ENCODE measurements at places on chromosomes 12 and 14.

DNA sequence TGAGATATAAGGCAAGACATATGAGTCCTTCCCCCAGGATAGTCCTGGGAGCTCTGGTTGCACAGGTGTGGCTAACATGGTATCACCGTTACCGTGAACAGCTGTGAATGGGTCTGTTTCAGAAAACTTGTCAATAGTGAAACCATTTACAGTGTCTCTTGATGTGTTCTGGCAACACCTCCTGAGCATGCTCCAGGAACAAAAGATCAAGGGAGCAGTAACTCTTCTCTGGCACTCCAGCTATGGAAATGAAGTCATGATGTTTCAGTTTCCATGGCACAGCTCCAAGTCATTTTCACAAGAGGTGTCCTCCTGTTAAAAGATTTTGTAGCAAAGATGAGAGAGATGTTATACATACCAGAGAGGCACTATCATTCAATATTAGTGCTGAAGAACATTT lies 253.7 kb downstream of the SNAPC1 start:
- peak; percentile 75 for DNase-seq

DNA sequence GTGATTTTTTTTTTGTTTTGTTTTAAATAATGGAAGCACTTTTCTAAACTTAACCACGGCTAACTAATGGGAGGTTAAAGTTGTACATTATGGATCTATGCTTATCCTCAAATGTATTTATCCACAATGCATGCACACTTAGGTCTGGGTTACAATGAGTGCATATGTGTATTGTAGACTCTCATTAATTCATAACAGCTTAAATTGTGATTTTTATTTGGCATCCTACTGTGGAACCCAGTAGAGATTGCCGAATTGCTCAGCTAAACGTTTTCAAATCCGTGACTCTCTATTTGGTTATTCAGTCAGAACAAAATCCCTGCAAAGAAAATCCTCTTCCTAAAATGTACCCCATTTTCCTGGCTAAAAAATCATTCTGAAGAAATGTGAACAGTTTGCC lies 244.0 kb downstream of the SLC25A21 start:
- DNase-seq, result peak; percentile 60

- DNase-seq, result peak; percentile 62
These were observed 563 bp upstream of the STXBP6 start for GRCh38 chr14:25050269-25051150.

DNA sequence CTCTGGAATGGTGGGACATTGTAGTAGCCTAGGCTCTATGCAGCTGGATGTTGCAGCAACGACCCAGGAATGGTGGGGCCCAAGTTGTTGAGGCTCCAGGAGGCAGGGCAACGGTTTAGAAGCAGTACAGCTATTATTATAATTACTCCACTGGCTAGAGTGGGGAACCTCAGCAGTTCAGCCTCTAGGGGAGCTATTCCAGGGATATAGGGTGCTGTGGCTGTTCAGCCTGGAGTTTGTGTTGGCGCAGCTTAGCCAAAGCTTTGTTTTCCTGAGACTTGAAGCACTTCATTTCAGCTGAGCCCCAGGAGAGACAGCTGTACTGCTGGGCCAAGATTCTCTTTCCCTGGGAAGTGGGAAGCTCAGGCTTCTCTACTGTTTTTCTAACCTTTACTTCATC lies 1023.0 kb upstream of the ATXN7L3B start:
- DNase-seq, result no peak

- peak; percentile 78 for DNase-seq
These were observed 26.6 kb upstream of the NXPH4 start for GRCh38 chr12:57190037-57190436.

GRCh38 chr12:76784600-76785051 lies 20.7 kb downstream of the ZDHHC17 start:
- peak; percentile 68 for DNase-seq

GRCh38 chr12:78164154-78164553 lies 333.5 kb downstream of the NAV3 start:
- DNase-seq, result no peak

DNA sequence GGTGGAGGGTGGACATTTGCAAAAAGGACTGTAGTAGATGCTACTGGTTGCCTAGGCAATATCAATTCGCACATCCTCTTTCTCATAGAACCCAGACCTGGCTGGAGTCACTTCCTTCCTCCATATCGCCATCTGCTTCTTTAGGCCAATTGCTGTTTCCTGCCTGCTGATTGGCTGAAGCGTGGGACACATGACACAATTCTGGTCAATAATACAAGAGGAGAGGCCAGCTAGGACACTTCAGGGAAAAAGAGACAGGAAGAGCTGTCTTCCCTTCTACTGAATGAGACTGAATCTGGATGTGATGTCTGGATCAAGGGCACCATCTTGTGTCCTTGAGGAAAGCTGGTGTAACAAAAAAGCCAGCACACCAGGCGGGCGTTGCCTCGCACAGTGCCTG lies 53.8 kb downstream of the TRPV4 start:
- DNase-seq, result no peak

DNA sequence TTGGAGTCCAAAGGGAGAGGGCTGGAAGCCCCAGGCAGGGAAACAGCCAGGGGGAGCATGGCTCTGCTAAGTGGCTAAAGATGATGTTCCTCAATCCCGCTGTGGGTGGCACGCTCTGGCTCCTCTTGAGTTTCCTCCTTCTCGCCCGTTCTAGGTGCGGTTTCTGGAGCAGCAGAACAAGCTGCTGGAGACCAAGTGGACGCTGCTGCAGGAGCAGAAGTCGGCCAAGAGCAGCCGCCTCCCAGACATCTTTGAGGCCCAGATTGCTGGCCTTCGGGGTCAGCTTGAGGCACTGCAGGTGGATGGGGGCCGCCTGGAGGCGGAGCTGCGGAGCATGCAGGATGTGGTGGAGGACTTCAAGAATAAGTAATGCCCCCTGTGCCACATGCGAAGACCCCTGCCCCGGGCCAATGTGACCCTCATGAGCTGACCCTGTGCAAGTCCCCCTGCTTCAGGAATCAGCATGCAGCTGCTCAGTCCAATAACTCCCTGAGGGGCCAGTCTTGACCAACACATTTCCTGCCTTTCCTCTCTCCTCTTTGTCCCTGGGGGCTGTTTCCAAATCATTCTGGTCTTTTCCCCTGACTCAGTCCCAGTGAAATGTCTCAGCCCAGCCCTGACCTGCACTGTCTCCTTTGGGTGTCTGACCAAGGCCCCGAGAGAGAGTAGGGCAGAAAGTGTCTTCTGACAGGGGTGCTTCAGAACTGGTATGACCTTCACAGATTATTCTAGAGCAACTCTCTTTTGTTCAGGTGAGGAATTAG lies 2.1 kb downstream of the KRT7 start:
- no peak for DNase-seq

DNA sequence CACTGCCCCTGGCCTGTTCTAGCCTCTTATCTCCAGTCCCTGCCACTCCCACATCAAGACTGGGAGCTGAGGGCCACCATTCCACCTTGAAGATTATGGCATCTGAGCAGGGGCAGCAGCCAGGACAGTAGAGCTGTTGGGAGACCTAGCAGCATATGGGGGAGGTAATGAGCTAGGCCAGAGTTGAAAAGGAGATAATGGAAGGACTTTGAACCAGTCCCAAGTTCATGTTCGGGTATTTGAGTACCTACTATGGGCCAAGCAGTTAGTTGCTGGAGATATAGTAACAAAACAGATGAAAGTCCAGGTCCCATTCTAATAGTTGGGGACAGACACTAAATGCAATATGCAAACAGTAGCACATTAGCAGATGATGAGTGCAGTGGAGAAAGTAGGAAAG lies 151.5 kb downstream of the PLXNC1 start:
- no peak for DNase-seq

GRCh38 chr12:46559311-46559710 lies 186.7 kb upstream of the SLC38A2 start:
- no peak for DNase-seq

- DNase-seq, result no peak
These were observed 8.2 kb upstream of the CCDC85C start for GRCh38 chr14:99612071-99612737.

DNA sequence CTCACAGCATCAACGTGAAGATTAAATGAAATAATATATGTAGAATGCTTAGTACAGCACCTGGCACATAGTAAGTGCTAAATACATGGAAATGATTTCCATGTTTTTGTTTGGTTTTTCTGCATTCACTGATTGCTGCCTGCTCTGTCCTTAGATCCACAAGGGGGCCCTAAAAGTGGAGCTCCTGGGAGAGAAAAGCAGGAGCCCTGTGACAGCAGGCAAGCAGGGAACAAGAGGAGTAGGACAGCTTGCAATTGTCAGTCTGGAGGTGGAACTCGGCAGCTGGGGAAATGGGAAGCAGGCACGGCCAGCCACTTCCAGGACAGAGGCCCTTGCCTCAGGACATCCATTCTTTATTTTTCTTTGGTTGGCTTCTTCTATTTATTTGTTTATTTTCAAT lies 292.9 kb downstream of the BMP4 start:
- no peak for DNase-seq

GRCh38 chr14:42961509-42961908 lies 1354.8 kb downstream of the LRFN5 start:
- DNase-seq, result no peak

DNA sequence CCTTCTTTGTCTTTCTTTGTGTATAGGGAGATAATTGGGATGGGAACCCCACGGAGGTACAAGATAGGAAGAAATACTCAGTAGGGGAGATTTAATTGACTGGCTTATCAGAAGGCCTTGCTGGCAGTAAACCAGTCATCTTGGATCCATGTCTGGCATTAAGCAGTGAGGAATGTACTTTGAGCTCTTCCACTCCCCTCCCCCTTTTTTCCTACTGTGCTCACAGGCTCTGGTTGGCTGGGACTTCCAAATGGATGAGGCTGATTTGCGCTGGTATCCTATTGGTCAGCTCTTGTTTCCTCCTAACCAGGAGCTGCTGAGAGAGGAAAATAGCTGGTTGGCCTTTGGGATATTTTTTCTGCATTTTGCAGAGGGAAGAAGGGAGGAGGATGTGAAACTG lies 24.7 kb downstream of the NGDN start:
- DNase-seq, result no peak

GRCh38 chr14:81436296-81437138 lies 36.4 kb upstream of the STON2 start:
- DNase-seq, result peak; percentile 94

DNA sequence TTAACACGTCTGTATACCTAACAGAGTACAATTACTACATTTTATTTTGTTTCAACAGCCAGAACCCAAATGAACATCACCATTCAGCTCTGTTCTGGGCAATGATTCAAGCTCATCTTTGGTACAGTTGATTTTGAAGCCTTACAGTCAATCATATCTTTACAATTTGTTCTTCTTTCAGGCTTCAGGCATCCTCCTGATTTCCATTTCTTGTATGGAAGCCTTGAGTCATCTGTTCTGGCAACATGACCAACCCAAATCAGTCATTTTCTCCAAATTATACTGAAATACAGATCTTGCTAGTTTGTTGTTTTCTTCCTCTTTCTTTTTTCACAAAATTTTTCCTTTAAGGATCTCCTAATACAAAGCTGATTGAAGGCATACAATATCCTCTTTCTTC lies 80.2 kb downstream of the PAX9 start:
- DNase-seq, result no peak

GRCh38 chr14:50560931-50561285 lies 963 bp downstream of the ATL1 start:
- peak; percentile 95 for DNase-seq

DNA sequence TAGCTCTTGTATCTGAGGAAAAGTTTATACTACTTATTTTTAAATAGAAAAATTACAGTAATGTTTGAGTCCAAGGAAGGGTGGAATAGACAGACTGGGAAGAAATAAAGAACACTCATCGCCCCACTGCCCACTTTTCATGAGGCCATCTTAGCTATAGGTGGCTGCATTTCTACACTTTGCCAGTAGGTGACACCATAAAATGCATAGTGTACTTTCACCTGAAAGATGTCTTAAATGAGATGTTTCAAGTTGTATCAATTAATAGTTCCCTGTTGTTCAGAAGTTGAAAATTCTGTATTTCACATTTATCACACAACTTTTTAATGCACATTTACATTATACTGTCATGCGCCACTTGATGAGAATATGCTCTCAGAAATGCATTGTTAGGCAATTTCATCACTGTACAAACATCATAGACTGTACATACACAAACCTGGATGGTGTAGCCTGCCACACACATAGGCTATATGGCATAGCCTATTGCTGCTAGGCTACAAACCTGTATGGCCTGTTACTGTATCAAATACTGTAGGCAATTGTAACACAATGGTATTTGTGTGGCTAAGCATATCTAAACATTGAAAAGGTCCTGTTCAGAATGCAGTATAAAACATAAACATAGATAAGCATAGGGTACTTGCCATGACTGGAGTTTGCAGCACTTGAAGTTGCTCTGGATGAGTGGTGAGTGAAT lies 27.6 kb downstream of the PMCH start:
- no peak for DNase-seq

DNA sequence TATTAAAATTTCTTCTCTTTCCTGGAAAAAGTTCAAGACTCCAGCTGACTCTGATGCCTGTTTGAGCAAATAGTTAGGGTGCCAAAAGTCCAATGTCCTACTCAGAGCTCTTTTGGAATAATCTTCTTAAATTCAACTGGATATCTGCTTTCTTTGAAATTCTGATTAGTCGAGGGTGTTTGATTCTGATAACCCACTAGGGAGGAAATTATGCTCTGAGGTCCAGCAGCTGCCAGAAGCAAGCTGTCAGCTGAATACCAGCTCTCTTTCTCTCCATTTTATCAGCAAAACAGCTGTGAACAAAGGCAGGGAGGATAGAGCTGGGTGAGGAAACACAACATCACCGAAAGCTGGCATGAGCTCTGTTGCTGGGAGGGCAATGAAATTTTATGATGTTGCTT lies 141.5 kb downstream of the CAND1 start:
- DNase-seq, result no peak
